ENCODE measurements at places on chromosomes 4 and X. TPM values are rescaled to one million over a fixed set of nuclear protein-coding genes. Genes with fewer than 3 reads are reported as not detected.

The TBC1D8B gene
- total RNA-seq: 13.0 TPM

The GABRE gene
- total RNA-seq: 45.3 TPM

The CDX4 gene
- total RNA-seq: not detected

The XAGE2 gene
- total RNA-seq: not detected

The EGF gene
- total RNA-seq: 16.9 TPM

The RNF128 gene
- 4.4 TPM for total RNA-seq

The SLC4A4 gene
- 23.9 TPM for total RNA-seq

The DAPP1 gene
- 10.5 TPM for total RNA-seq

The DRD5 gene
- total RNA-seq: 1.1 TPM

The IGFBP7 gene
- total RNA-seq: 201 TPM

The SSX2B gene
- total RNA-seq: not detected

The GPR82 gene
- 0.10 TPM for total RNA-seq

The TLL1 gene
- total RNA-seq: 11.9 TPM

Measured in tongue (tissue), 3 donors.